Activated gamma-delta T cell treated with anti-CD3 and anti-CD28 coated beads, Interleukin-2, amount 50 U/mL, for 16 hours (primary cell): ENCODE measurements at places on chromosomes 2 and 18.

DNA sequence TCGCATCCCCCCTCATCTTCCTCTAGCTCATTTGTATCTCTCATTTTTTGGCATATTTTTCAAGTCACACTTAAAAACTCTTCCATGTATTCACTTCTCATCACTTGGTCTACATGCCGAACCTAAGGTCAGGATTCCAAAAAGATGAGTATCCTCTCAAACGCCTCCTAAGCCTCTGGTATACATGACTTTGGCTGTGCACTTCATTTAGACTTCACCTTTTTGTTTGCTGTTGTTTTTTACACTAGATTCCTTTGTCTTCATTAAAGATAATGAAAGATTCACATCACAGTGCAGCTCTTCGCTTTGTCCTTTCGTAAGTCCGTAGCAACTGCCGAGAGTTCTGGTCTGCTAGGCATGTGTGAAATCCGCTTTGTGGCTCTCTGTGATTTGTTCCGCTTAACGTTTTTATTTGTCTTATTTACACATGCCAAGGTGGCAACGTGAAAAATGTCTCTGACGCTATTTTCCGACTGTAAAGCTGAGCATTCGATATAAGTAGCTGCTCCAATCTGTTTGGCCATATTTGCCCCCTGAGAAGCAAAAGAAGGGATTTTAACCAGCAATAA lies 17.7 kb downstream of the RND3 start:
- no peak for DNase-seq

- no peak for DNase-seq
Measured at GRCh38 chr18:75507636-75508035, 80.1 kb upstream of the SMIM21 start.

DNA sequence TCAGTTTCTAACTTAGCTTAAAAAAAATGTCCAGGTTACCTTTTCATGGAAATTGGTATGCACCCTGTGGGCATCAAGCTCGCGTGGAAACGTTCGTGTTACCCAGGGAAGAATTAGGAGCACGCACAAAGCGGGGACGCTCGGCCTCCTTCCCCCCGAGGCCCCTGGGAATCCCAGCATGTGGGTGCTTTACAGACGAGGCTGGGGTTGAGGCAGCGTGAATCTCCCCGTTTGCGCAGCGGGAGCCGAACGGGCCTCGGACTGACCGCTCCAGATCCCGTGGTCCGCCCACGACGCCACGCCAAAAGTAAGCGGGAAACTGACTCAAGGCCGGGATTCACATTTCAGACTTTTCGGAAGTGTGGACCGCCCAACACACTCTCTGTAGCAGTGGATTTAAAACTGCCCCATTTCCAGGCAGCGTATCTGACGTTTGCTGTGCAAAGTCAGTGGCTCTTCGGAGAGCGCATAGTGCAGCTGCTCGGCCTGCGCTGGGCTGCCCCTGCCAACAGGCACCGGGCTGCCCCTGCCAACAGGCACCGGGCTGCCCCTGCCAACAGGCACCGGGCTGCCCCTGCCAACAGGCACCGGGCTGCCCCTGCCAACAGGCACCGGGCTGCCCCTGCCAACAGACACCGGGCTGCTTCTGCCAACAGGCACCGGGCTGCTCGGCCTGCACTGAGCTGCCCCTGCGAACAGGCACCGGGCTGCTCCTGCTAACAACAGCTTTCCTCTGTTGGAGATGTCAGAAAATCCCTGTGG lies 49.7 kb downstream of the SH3YL1 start:
- DNase-seq = no peak

GRCh38 chr2:14219306-14219705 lies 413.2 kb upstream of the LRATD1 start:
- DNase-seq = no peak

- DNase-seq = no peak
Measured at GRCh38 chr18:74290794-74291471, 830 bp downstream of the CYB5A start.

- no peak for DNase-seq
Measured at GRCh38 chr18:10234281-10234680, 220.2 kb upstream of the APCDD1 start.

DNA sequence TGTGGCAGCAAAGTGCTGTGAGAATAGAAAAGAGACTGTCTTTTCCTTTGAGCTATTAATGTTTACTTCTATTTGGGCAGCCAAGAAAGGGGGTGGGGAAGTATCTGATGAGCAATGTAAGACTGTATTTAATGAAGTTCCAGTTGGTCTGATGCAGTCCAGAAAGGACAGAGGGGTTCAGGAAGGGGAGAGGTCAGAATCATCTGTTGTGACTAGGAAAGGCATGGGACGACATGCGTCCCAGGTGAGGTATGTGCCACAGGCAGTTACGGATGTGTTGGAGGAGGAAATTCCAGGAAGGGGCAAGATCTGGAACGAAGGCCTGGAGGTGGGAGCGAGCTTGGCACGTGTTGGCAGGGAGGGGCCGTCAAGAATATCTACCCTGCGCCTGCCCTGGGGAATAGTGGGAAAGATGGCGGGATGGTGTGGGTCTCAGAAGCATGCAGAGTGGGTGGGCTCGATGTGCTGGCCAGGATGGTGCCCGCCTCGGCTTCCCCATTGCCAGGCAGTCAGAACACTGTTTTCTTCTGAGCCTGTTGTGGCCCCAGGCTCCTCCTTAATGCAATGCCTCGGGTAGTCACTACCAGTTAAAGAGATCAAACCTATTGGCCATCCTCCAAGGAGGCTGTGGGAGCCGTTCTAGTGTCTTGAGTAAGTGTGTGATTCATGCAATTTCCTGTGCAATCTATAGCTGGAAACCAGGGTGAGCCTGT lies 57.8 kb upstream of the TXNDC2 start:
- DNase-seq = no peak

DNA sequence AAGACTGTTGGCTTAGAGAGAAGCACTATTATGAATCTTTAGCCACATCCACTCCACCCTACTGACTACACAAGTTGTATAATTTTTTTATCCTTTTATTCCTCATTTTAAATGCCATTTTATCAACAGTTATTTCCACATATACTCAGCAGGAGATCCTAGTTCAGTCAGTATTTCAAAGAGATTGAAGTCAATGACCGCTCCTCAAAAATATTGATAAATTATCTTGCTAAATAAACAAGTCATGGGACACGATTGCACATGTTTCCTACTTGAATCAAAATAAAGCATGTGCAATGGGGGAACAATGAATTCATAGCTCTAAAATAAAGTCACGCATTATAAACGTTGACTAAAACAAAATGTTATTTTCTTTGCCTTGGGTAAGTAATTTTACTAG lies 496.5 kb downstream of the LRRTM4 start:
- no peak for DNase-seq

- DNase-seq = no peak
Measured at GRCh38 chr18:48422947-48423378, 13.8 kb upstream of the ZBTB7C start.

DNA sequence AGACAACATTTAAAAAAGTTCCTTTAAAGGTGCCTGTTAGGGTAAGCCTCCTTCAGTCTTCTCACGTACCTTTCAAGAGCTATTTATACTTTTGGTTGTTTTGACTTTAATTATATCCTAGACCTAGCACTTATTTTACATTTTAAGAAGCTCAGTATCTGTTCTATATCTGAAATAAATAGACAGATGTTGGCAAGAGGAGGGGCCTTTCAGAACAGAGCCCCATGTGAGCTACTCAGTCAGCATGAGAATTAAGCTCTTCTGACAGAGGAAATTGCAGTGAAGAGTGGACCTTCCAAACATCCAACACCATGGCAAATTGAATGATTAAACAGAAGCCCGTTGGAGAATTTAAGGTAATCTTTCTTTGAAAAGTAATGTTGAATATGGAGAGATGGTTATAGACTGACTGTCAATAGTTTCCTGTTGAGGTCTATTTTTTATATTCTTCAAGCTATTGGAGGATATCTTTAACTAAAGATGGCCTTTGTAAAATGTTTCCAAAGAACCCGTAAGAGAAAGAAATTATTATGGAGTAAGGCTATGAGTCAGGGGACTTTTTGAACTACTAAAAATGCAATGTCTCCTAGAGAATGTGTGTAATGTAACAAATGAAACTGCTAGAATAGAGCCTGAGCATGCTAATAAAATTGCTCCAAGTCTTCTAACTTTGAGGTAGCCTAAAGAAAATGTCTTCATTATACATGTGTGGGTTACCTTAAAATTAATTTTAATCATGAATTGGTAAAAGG lies 17.3 kb downstream of the NYAP2 start:
- DNase-seq = no peak

- no peak for DNase-seq
Measured at GRCh38 chr2:202693503-202693902, 58.7 kb downstream of the FAM117B start.

DNA sequence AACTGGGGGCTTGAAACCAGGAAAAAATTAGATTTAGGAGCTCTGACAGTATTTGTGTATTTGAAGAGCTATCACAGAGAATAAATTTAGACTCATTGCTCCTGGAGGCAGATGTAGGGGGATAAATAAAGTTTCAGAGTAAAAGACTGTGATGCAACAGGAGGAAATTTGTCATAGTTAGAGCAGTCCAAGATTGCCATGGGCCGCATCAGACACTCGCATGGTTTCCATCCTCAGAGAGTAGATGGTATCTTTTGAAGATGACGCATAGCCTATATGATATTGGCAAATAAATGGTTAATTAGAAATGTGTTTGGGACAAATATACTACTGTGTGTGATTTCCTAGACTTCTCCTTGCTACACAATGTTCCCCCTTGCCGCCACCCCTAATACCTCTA lies 170.5 kb downstream of the FTCDNL1 start:
- no peak for DNase-seq

DNA sequence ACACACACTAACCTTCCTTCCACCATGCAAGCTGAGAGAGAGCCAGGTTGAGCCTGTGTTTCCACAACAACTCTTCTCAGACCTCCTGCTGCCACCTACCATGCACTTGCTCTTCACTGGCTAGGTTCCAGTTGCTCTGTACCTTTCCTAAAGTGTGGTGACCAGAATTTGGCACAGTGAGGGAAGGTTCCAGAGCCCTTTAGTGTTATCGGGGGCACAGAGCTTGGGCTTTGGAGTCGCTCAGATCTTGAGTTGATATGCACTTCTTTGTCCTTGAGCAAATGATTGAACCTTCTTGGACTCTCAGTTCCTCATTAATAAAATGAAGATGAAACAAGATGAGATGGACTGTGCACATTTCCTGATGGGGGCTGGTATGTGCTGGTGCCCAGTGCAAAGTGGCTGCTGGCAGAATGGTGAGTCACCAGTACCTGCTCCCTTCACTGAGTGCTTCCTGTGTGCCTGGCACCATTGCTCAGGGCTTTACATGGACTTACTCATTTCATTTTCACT lies 47.1 kb downstream of the NEDD4L start:
- DNase-seq = no peak

DNA sequence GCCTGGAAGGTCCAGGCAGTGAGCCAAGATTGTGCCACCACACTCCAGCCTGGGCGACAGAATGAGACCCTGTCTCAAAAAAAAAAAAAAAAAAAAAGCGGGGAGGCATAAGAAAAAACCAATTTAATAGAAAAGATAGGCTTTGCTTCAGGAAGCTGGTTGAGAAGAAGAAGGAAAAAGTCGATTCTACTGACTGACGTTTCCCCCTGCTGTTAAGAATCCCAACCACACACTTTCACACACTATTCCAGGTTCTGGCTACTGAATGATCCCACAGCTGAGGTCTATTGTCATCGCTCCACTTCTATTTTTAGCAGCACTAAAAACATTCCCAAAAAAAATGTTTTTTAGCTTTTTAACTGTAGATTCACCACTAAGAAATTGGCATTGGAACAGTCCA lies 6.7 kb upstream of the CHCHD5 start:
- DNase-seq = no peak
